ENCODE measurements at places on chromosomes 2 and 18.

DNA sequence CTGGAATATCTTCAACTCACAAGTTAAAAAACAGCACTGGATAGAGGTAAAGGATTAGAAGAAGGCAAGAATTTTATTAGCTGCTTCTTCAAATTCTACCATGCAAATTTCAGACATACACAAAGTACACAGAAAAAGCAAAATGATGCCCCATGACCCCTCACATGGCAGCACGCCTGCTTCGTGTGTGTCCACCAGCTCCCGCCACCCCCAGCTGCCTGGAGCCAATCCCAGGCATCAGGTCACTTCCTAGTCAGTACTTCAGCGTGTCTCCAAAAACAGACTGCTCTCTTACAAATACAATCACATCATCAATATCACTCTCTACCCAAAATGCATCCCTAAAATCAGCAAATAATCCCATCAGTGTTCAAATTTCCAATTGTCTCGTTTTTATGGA lies 35.8 kb downstream of the IMPA2 start:
- DNase-seq, result no peak

DNA sequence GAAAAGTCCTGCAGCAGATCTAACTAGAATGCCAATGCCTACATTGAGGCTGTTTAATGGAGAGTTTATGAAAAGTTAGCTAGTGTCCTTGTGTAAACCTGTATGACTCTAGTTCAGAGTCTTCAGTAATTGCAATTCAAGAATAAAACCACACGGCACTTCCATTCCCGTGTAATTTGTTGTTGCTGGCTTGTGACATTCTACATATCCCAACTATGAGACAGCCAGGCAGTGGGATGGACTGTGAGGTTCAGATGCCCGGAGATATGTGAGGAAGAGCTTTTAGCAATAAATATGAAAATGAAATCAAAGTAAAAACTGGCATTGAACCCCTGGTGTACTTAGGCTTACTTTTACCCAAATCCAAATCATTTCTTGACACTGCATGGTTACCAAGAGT lies 263.4 kb downstream of the NEDD4L start:
- DNase-seq, result no peak

GRCh38 chr2:131036269-131036668 lies 57.0 kb downstream of the FAM168B start:
- DNase-seq, result no peak

DNA sequence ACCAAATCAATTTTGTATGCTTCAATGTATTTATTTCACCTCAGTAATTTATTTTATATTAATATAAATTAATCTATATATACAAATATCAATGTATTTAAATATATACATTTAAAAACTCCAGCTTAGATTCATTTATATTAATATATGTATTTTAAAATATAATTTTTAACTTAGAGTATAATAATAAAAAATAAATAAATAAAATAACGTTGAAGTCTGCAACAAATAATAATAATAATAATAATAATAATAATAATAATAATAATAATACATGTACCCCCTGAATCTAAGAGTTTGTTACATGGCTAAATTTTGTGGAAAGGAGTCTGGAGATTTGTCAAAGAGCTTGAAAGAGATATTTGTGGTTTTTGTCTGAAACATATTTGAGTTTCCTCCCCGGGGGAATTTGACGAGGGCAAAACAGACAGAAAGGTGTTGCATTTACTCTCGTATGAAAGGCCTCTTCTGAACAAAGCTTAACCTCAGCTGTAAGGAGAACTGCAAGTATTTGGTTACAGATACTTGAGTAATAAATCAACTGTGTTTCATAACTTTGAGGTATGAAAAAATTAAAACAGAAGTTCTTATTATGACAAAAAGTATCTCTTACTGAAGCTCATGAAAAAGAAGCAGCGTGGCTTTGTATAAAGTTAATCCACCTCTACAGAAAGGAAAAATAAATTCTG lies 93.4 kb downstream of the CDH19 start:
- DNase-seq, result no peak

- DNase-seq, result no peak
Observed at GRCh38 chr2:233758849-233759248, 1.2 kb upstream of the UGT1A1 start.

DNA sequence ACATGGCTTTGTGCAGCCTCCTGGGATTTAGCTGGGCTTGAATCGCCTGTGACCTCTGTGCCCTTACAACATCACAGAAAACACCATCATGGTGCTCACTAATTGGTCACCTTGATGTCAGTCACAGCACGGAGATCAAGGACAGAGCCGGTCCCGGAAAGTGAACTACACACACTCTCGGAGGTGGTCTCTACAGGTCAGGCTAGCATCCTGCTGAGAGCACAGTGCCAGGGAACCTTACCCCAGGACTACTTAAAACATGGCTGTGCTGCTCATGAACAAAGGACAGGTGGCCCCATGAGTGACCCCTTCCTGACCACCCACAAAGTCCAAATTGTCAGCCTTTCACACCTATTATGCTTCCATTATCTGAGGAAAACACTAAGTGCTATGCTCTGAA lies 1782.1 kb upstream of the CELF4 start:
- DNase-seq, result no peak

DNA sequence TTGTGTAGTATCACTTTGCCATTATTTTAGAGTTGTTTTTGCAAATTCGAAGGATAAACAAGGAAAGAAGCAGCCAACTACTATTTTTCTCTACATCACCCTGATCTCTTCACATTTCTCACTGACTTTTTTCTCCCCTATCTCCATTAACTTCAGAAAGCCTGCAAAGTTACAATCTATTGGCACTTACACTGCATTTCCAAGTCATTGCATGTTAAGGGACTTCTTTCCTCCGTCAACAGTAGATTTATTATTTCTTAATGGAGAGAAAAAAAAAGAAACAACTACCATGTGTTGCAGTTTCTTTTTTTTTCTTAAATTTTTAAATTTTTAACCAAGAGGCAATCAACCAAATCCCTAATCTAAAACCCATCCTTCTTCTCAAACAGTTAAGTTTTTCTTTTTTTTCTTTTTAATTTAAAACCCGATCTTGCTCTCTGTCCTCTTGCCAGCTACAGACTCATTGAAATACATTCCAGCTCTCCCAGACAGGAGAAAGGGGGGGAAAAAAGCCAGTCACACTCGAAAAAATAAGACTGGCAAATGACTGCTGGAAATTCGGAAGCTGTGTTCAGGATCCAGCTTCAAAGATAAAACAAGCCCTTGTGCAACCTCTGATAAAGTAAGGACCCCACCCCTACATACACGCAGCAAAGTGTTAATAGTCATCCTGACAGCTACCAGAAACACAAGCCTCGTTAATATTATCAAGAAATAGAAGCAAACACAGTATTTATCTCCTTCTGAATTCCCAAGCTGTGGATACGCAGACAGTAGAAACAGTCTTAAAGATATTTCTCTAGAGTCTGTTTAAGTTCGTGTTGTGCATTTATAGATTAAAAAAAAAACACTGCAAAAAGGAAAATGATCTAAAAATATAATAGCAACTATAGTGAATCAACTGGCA lies 1.3 kb downstream of the LRRTM4 start:
- DNase-seq, result no peak

DNA sequence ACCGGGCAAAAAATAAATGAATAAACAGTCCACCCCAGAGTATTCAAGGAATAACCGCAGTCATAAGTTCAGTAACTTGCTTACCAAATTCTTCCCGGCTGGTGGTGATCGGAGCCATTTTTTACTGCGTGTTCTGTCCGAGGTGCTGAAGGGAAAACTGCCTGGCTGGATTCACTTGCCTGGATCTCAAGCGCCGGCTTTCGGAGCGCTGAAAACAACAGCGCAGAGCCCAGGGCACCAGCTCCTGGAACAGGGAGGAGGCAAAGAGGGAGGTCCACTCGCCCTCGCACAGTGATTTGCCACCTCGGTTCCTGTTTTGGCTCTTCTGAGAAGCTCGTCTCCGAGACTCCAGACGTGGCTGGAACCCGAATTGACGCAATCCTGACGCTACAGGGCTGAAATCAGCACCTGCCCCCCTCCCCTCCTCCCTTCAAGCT lies at the start of gene SYT4:
TSS of gene SYT4 (minus strand) at position 327 of the 437 bp plus-strand sequence. CDS start at position 118, 209 bp downstream.
- DNase-seq, result no peak

DNA sequence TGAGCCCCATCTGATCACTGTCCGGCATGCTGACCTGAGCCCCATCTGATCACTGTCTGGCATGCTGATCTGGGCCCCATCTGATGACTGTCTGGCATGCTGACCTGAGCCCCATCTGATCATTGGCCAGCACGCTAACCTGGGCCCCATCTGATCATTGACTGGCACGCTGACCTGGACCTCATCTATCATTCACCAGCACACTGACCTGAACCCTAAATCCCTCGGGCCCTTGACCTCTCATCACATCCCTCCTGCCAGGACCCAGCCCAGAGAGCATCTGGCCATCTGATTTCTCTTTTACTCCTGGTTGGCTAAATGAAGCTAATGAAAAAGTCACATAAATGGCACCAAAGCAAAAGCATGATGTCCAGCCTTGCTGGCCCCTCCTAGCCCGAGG lies 207.1 kb downstream of the NDUFA10 start:
- no peak for DNase-seq

GRCh38 chr2:105394951-105395611 lies 3.8 kb downstream of the FHL2 start:
- DNase-seq, result no peak

DNA sequence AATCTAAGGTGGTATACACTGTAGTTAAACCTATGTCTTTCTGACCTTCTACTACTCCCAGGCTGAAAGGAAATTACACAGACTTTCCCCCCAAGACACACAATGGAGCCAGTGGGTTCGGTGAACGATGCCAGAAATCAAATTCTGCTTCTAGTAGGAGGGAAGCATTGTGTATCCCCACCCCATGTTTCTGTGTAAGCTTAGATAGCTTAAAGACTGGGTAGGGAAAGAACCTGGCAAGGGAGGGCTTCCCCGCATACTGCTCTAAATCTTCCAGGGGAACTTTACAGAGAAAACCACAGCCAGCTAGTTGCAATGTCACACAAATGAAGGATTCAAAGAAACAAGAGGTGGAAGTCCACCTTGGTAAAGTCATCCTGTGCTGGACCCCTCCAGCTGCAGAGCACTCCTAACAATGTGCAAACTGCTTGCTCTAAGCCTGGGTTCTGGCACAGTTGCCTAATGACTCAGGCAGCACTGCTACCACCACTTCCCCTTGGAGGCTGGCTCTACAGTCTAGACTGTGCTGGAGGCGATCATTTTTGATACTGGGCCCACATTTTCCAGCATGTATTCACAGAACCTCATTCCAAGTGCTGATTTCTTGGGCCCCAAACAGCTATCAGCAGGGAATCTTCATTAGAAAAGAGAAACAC lies 47.5 kb downstream of the TRIB2 start:
- DNase-seq, result no peak

DNA sequence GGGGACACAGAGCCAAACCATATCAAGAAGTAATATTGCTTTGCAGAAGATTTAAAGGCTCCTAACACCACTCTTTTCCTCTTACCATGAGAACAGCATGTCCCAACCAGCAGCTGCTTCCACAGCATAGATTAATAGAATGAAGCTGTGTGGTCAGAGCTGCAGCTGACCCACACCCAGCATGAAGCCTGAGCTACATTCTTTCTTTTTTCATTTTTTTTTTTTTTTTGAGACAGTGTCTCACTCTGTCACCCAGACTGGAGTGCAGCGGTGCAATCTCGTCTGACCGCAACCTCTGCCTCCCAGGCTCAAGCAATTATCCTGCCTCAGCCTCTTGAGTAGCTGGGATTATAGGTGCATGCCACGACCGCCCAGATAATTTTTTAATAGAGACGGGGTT lies 289.8 kb downstream of the RAD51AP2 start:
- no peak for DNase-seq

DNA sequence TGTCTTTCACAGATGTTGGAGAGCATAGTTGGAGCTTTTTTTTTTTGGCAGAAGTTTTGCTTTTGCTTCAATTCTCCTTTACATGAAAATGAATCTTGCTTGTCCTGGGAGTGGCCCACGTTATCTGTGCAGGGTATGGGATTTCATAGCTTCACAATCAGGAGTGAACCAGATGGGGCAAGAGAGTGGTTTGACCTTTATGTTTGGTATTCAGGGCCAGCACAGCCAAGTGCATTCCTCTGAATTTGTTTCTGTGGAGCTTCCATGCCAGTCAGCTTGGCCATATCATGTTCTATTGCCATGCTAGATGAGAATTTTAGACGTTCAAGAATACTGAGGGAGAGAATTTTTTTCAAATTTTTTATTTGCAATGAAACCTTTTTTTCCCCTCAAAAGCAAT lies 116.6 kb downstream of the PRPF40A start:
- no peak for DNase-seq

DNA sequence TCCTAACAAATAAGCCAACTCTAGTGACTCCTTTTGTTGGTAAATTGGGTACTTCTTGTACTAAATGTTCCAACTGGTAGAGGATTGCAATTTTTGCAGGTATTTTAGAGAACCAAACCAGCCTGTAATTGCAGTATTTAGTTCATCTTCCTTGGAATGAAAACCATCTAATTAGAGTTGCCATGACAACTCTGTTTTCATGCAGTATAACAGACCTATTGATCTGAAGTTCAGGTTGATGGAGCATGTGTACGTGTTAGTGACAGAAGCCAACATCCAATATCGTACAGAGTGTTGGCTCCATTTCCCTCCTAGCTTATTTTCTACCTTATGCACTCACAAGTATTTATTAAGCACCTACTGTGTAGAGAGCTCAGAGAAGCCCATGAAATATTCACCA lies 176.3 kb upstream of the FOSL2 start:
- DNase-seq, result no peak

GRCh38 chr2:66433945-66434678 lies 813 bp upstream of the MEIS1 start:
- DNase-seq, result no peak

DNA sequence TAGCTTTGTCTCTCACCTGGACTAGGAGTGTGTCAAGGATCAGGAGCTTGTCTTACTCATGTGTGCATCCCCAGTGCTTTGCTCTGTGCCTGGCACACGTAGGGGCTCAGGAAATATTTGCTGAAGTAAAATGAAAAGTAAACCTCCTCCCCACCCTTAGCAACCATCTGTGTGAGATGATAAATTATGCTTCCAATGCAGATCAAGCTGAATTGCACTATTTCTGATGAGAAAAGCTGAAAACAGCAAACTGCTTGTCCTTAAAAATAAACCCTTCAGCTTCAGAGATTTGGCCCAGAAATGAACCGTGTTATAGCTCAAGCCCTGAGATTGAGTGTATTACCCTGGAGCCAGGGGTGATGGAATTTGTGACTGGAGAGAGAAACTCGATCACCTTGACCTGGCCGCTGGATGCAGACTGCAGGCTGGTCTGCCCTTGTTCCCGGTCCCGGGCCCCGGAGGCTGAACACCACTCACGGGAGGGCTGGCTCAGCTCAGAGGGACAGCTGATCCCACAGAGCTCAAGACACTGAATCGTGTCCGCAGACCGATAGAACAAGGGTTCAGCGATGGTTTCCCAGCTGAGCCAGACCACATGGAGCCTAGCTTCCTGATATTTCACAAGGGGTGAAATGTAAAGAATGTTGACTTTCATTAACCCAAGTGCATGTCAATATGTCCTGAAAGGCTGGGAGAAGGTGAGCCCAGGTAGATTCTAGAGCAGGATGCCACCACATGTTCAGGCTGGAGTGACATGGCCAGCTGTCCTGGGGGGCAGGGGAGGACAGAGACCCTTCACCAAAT lies 50.5 kb downstream of the DDX1 start:
- DNase-seq, result no peak
